ENCODE measurements at places on chromosomes 7 and 10.

GRCh38 chr10:132670546-132671227 is 115.3 kb downstream of the NKX6-2 start:
- no peak for DNase-seq

GRCh38 chr10:43263551-43264343 is 3.1 kb downstream of the RASGEF1A start:
- DNase-seq = no peak

- no peak for DNase-seq
These were observed 90.2 kb downstream of the UBE3C start for GRCh38 chr7:157228864-157229422.

- DNase-seq = no peak
These were observed 104.1 kb upstream of the SLC25A13 start for GRCh38 chr7:96426027-96426426.

GRCh38 chr7:24573554-24574338 is 494 bp downstream of the PALS2 start:
- DNase-seq = peak; percentile 9

DNA sequence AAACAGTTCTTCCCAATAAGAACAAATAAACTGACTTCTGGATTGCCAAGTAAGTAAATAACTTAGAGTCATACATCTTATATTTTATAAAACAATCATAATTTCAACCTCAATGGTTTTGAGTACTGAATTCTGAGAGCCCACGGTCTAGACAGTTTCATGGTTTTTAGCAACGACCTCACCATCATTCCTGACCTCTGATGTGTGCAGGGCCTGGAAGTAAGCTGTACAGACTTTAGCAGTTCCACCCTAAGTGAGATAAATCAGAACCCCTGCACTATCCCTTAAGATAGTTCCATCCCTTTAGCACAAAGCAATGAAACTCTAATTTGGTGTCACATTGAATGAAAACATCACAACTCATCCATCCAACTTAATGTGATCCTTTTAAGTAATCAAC is 86.0 kb downstream of the NEBL start:
- DNase-seq = no peak

GRCh38 chr7:117485118-117485620 is 5.3 kb downstream of the CFTR start:
- DNase-seq = no peak

DNA sequence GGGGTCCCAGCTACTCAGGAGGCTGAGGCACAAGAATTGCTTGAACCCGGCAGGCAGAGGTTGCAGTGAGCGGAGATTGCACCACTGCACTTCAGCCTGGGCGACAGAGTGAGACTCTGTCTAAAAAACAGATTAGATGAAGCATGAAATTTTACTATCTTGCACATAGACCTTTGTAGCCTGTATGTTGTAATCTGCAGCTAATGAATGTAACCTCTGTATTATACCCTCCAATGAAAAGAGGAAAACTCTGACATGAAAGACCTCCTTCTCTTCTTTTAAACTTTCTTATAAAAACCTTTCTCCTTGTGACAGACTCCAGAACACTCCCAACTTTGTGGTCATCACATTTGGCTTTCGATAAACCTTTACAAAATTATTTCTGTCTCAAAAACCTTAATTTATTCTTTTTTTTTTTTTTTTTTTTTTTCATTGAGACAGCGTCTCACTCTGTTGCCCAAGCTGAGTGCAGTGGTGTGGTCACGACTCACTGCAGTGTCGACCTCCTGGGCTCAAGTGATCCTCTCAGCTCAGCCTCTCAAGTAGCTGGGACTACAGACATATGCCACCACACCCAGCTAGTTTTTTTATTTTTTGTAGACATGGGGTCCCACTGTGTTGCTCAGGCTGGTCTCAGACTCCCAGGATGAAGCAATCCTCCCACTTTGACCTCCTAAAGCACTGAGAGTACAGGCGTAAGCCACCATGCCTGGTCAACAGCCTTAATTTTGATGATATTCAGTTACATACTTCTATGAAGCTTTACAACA is 97.4 kb downstream of the SVOPL start:
- no peak for DNase-seq

GRCh38 chr10:110346914-110347313 is 42.2 kb upstream of the SMNDC1 start:
- no peak for DNase-seq

- DNase-seq = no peak
These were observed 128.3 kb upstream of the POT1 start for GRCh38 chr7:125057963-125058362.

- no peak for DNase-seq
These were observed 209.1 kb upstream of the ZNF722 start for GRCh38 chr7:63789378-63790176.

GRCh38 chr10:17963431-17963830 is 11.7 kb downstream of the SLC39A12 start:
- DNase-seq = no peak

GRCh38 chr10:43963379-43963778 is 314.7 kb upstream of the ZNF32 start:
- DNase-seq = no peak

DNA sequence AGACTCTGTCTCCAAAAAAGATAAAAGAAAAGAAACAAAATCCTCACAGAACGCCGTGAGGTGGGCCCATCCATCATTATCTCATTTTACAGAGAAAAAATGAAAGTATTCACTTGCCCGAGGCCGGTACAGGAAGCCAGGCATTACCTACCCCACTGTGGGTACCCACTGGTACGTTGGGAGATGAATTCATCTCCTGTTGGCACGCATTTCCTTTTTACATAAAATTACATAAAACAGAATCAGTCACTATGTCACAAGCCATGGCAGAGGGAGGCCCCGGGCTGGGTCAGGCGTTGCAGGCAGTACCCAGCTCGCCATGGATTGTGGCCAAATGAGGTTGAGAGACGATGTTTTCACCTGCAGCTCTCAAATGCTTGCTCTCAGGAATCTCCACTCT is 38.6 kb upstream of the TNRC18 start:
- no peak for DNase-seq

GRCh38 chr10:75712242-75712880 is 280.9 kb downstream of the LRMDA start:
- DNase-seq = peak; percentile 20

DNA sequence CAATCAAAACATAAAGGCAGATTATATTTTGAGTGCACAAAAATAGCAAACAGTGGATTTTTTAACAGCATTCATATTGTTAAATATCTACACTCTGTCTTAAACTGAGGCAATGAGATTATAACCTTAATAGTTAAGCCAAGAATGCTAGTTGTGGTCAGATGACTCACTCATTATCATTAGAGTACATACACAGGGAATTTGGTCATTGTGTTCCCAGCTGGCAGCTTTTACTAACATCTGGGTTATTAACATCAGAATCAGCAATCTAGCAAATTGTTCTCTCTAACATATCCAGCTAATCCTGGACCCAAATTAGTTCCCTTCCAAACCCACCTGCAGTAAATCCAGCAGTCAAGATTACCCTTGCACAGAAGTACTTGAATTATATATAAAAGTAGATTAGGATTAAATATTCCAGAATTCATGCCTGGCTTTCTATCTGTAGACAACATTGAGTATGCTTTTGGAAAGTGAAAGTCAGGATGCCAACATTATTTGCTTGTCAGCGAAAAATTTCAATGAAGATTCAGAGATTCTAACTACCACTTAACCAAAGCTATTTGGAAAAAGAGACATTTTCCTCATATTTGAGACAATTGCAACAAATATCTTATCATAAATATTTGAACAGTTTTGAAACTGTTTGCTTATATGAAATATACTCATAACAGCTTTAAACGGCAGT is 1035.6 kb upstream of the PHF14 start:
- no peak for DNase-seq

DNA sequence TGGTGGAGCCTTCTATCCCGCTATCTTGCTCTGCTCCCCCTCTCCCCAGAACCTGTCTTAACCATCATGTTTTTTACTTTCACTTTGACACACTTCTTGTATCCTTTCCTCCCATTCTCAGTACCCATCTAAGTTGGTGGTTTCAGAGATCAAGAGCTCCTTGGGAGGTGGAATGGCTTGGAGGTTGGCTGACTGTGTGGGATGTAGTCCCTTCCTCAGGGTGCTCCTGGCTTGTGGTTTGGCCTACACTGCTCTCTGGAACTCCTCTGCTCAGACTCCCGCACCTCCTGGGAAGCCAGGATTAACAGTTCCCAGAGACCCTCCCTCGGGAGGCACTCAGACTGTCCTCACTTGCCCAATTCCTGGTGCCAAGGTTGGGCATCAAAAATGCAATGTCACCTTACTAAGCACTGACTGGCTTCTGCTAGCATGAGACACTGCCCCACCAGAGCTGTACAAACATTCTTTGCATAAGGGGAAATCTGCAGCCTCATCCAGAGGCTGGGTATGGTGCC is 93.1 kb upstream of the NAMPT start:
- no peak for DNase-seq

GRCh38 chr10:33939410-33939809 is 604.9 kb upstream of the NRP1 start:
- DNase-seq = no peak

GRCh38 chr7:29588900-29589696 is 25.5 kb downstream of the PRR15 start:
- DNase-seq = no peak

DNA sequence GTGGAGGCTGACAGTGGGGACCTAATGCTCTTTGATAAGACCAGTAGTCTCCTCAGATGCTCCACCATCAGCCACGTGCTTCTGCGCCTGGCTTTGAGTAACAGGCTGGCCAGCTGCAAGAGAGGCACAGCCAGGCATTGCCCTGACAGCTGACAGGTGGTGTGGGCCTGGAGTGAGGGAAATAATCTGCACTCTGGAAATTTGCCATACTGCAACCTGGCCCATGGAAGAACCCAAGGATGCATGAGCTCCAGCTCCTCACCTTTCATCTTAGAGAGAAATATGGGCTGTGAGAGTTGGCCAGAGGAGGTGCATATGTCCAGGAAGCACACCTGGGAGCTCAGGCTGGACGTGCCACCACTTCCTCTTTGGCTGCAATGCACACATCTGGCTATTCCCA is 118.9 kb downstream of the PLXDC2 start:
- no peak for DNase-seq

DNA sequence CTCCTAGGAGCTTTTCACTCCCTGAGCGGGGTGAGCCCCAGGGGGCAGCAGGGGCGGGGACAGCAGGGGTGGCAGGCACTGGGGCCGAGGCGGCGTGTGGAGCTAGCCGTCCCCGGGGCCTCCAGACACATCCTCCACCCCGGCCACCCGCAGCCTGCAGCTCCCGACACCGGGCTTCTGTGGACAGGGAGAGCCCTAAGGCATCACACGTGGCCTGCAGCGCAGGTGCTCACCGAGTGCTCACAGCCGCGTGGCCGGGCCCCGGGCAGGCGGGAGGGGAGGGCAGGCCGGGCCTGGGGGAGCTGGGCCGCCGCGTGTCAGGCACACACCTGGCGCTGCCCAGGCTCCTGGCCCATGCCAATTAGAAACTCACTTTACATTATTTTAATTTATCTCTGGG is 51.4 kb downstream of the MICALL2 start:
- no peak for DNase-seq

DNA sequence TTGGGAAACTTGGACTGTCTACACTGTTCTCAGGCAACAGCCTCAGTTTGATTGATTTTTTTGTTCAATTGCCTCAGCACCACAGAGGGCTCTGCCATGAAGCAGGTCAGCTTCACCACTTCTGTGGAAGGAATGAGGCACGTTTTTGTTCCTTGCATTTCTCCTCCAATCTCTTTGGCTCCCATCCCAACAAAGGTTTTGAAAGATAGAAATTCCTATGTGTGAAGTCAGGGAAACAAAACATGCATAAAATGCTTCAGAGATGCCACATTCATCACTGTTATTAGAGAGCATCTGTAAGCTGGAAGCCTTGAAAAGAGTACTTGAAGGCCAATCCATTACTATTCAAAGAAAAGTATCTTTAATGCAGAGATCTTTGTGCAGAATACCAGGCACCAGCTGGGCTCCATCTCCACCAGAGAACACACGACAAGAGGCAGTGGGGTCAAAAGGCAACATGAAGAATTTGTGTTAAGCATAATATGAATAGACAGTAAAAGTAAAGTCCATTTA is 249.1 kb upstream of the LYZL1 start:
- DNase-seq = no peak

DNA sequence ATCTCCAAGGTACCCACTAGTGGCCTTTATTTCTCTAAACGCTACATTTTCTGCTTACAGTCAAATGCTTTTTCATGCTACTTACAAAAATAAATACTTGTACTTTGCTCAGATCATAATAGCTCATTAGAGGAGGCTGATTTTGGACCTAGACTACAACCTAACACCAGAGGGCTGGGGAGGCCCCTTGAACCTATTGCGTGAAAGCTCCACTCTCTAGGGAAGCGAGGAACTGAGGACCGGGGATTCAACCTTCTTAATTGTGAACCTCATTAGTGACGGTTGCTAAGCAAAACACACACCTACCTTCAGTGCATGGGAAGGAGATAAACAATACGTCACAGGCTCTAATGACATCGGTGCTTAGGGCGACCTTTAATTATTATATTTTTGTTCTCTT is 92.1 kb downstream of the EBF3 start:
- no peak for DNase-seq

GRCh38 chr10:48366261-48366660 is 59.8 kb downstream of the MAPK8 start:
- DNase-seq = no peak

DNA sequence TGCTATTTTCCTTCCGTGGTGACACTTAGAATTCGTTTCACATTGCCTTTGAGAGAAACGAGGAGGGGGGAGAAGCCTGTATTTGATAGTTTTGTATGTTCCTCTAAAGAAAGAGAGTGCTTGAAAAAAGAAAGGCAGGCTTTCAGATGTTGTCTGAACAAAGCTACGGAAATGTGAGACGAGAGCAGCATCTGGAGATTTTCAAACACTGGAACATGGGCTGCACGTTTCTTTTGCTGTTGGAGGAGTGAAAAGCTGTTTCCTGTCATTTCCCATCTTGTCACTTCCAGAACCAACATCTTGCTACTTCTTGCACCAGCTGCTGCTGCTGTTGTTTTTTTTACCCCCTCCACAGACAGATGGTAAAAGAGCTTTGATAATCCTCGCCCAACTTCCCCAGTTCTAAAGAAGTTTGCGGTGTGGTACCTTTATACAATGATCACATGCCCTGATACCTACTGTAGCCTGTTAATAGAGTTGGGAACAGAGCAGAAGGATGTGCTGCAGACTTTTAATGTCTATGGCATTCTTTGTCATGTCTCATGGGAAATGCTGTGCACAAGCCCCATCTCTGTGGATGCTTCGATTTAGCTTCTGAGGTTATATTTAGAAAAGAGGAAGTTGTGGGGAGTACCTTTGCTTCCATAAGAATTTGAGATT is 408.1 kb downstream of the AUTS2 start:
- DNase-seq = no peak

- DNase-seq = no peak
These were observed 9.1 kb downstream of the SSMEM1 start for GRCh38 chr7:130216750-130217149.

- DNase-seq = no peak
These were observed 578 bp downstream of the ZMYND11 start for GRCh38 chr10:135601-136464.

GRCh38 chr7:107850216-107850615 is 40.8 kb upstream of the DLD start:
- DNase-seq = no peak

- no peak for DNase-seq
These were observed 52.0 kb downstream of the KLRG2 start for GRCh38 chr7:139431459-139431858.

GRCh38 chr7:91326516-91327199 is 62.4 kb downstream of the FZD1 start:
- no peak for DNase-seq
